ENCODE measurements at places on chromosomes 6 and 20.

- DNase-seq = peak; percentile 50
Observed at GRCh38 chr6:14129575-14129974, 12.0 kb downstream of the CD83 start.

GRCh38 chr6:33957892-33958525, 154.2 kb upstream of the MLN start:
- DNase-seq = no peak

GRCh38 chr6:101011186-101011585, 130.1 kb upstream of the ASCC3 start:
- no peak for DNase-seq

DNA sequence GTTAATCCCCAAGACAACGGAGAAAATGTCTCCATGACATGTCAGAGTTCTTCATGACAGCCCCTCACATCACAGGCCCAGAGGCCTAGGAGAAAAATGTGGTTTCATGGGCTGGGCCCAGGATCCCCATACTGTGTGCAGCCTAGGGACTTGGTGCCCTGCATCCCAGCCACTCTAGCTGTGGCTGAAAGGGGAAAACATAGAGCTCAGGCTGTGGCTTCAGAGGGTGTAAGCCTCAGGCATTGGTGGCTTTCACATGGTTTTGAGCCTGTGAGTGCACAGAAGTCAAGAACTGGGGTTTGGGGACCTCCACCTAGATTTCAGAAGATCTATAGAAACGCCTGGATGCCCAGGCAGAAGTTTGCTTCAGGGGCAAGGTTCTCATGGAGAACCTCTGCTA, 122.8 kb downstream of the FHL5 start:
- DNase-seq = no peak

DNA sequence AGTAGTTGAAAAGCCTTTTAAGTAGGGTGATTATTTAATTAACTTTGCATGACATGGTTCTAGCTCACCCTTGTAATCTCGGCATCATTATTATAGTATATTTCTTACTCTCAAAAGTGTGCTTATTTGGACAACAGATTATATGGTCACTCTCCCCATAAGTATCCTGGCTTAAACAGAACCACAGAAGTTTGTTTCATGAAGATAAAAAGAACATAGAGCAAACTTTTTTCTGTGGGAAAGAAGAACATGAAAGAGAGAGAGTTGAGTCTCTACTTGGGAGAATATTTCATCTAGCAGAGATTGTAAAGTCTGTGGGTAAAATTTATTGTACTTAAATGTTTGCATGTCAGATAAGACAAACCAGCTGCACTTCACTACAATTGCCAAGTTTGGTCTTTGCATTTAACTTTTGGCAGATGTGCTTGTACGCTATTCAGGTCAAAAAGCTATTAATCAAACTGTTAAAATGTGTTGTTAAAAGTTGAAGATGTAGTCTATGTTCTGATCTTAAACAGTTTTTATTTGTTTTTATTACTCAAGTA, 33.4 kb upstream of the PRIM2 start:
- DNase-seq = peak; percentile 99

- no peak for DNase-seq
Observed at GRCh38 chr6:145087034-145087433, 648.3 kb downstream of the EPM2A start.

DNA sequence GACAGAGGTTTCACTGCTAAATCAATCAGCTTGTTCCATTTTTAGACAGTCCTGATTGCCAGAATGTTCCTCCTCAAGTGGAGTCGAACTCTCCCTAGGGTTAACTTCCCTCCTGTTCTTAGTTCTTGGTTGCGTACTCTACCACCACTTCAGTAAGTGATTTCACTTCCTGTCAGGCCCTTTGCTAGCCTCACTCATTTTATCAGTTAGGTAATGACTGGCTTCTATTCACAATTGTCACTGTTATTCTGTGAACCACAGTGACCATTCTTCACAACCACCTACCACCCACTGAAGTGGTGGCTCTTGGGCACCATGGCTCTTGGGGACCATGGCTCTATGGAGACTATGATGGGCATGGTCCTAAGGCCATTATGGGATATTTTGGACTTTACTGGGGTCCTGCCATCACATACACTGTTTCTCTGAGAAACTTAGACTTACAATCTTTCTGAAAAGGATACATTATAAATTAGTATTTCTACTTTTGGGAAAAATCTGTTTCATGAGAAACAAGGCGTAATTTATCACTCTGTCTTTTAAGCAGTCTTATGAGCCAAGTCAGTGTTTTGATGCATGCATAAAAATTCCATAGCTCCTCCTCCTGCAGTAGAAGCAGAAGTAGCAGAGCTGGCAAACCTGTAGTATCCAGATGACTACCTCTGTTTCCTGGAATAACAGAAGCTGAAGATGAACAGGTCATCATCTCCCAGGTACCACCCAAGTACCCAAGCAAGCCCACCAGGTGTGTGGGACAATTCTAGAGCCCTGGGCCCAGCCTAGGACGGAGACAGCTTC, 66.3 kb downstream of the ATXN1 start:
- no peak for DNase-seq

DNA sequence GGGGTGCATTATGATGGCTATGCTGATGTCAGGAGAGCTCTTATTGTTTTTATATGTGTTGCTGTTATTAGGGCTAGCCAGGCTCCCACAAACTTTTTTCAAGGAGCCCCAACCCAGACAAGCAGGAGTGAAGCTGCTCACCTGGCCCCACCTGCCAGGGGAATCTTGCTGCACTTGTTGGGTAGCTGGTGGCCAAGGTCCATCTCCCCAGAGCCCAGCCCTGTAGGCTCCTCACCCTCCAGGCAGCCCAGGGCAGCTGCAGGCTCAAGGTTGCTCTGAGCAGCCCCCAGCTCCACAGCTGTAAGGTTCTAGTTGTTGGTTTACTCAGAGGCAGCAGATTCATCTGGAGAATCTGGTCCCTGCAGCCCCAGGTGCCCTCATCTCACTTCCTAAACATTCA, 46.8 kb upstream of the SIRPA start:
- no peak for DNase-seq

DNA sequence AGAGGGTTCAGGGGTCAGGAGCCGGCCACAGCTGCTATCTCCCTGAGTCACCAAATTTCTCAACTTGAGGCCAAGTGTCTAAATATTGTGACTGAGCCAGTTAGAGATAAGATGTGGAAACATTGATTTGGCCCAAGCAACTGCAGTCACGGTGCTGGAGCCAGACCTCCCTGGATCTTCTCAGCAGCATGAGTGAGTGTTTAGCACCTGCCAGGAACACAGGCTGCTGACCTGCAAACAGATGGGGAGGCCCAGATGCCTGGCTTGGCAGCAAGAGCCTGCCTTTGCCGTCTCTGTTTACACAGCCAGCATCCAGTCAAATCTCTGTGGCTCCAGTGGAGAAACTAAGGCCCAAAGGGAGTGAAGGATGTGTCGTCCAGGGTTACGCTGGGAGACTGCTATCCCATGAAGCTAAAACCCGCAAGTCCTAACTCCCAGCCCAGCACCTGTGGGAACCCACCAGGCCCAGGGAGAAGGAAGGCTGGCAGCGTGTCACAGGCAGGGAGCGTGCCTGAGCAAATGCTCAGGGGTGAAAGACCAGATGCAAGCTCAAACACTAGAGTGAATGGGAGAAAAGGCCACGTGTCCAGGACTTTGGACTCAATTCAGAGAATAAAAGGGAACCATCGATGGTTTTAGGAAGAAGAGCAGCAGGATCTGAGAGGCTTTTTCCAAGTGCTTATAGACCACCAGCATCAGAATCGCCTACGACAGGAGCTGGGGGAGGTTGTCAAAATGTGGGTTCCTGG, 15.9 kb upstream of the PTGIS start:
- DNase-seq = peak; percentile 95

GRCh38 chr6:137323860-137324259, 104.7 kb upstream of the IFNGR1 start:
- no peak for DNase-seq
